ENCODE measurements at places on chromosomes 1 and 21.
A peak's percentile ranks its signal among the peaks of the same experiment; 100 is the strongest.

GRCh38 chr1:156070548-156070947, 9.6 kb downstream of the RAB25 start:
- DNase-seq: no peak

DNA sequence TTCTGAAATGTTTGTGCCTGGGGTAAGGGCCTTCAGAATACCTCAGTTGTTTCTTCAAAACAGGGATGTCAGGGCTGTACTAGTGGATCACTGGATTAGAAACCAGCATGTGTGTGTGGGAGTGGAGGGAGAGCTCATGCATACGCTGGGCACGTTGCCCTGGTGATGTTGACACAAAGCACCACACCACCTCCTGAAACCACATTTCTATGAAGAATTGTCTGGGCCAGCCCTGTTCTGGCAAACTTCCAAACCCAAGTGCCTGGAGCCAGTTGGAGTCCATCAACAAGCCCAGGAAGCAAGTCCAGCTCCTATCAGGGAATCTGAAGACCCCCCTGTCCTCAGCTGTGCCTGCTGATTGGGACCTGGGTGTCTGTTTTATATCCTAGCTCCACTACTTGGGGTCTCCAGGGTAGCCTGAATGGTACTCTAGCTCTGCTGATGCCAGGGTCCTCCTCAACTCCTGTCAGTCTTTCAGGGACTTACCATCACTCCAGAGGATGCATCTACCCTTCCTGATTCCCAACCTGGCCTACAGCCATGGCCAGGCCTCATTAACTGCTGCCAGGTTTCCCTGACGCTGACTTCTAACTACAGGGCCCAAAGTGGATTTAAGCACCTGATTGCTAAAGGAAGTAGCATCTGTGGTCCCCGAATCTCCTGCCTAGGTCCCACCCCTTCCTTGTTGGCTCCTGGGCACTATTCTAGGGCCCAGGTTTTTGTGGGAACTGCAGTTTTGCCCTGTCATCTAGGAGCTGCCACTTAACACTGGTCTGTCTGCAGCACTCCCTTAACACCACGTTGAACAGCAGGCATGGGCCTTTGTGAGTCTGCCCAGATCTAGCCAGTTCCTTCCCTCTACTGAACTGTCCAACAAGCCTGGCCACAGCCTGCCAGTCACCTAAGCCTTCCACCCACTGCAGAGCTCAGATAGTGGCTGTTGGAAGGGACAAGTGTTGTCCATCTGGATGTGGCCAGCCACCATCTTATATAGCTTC, 45.5 kb downstream of the LPAR3 start:
- peak; percentile 96 for DNase-seq

GRCh38 chr1:19622204-19622603, 21.9 kb upstream of the NBL1 start:
- DNase-seq: no peak

GRCh38 chr1:40858856-40859416, 3.2 kb downstream of the CITED4 start:
- no peak for DNase-seq

GRCh38 chr1:109371341-109371739, 26.4 kb downstream of the SORT1 start:
- DNase-seq: peak; percentile 56

GRCh38 chr21:27582246-27582947, 615.5 kb upstream of the ADAMTS5 start:
- DNase-seq: no peak

- no peak for DNase-seq
Measured at GRCh38 chr1:233597489-233597901, 16.4 kb upstream of the KCNK1 start.

- DNase-seq: no peak
Measured at GRCh38 chr1:235709018-235709417, 59.4 kb upstream of the GNG4 start.

DNA sequence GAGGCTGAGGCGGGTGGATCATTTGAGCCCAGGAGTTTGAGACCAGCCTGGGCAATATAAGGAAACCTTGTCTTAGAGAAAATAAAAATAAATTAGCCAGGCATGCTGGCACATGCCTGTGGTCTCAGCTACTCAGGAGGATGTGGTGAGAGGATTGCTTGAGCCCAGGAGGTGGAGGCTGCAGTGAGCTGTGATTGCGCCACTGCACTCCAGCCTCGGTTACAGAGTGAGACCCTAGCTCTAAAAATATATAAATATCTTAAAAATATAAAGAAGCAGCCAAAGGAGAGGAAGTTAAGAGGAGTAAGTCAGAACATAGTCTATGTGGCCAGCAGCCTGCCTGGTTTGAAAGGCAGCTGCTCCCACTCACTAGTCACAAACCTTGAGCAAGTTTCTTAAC, 4.5 kb upstream of the IL10RB start:
- DNase-seq: no peak

DNA sequence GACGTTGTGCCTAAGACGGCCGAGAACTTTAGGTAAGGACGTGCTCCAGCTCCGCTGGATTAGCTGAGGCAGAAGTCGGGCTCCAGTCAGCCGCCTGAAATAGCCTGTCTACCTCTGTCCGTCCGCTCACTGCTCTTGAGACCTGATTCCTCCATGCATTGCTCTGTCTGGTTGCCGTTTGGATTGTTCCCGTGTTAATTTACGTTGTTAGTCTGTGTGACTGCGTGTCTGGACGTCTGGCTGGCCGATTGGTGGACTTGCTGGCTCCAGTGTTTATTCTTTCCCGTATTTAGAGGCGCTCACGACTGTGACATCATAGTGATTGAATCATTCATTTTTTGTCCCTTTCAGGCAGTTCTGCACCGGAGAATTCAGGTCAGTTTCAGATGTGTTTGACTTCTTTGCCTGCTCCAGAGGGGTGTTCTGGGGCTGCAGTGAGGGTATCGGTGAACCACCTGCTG, 684 bp downstream of the PPIH start:
- no peak for DNase-seq

DNA sequence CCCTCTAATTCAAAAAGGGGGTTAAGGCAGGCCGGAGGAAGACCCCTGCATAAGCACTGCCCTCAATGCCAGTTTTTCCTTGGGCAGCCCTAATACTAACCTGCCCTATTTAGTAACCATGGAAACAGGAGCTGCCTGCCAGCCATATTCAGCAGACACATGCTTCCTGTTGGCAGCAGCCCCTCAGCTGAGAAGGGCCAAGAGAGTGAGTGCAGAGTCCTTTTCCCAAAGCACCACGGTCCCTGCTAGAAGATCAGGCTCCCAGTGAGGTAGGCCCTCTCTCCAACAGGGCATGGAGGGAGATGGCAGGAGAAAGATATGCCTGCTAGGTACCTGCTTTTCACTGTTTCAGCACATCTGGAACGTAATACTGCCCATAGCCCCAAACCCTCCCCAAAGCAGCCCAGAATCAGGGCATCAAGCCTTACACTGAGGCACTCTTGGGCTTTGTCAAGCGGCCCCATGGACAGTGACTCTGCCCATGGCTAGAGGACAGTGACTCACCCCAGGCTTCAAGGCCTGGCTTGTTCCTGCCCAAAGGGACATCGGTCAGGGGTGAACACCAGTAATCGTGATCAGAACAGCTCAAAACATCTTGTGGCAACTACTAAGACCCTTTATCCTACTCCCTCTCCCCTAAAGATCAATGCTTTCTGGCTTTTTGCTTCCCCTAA, 64.5 kb downstream of the BCAR3 start:
- DNase-seq: no peak

DNA sequence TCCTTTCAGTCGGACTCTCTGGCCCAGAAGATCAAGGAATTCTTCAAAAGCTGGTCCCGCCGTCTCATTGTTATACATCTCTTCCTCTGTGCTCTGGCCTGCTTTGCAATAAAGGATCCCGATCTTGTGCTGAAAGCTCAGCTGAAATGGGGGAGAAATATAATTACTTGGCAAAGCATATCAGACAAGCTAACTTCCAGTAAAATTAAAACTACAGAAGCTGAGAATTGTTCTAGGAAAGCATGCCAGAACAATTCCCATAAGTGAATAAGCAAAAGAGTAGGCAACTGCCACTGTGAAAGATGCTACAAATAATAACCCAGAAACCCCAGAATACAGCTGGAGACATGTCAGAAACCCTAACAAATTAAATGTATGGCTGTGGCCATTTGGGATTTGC, 146.1 kb downstream of the SIPA1L2 start:
- no peak for DNase-seq

DNA sequence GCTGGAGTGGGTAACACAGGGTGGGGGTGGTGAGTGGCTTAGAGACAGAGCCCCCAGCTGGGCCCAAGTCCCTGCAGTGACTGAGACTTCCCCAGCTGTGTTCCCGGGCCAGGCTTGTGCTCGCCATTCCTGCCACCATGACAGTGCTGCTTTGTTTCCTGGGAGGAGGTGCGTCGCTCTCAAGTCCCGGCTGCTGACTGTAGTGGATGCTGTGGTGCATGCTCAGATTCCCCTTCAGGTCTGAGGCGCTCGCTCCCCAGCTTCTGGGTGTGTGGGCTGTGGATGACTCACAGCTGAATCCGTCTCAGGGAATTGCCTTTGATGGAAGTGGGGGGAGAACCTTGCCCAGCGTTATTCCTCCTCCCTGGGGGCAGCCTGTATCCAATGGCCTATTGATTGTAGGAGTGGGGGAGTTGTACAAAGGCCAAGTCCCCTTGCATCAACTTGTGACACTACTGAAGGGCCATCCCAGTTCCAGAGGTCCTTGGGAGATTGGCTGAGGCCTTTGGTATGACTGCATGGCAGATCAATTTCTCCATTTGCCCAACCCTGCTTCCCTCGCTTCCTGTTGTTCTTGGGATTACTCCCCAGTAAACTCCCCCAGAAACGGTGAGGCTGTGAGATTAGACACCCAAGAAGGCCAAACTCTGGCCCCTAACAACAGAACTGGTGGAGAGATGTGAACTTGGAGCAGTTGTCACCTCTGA, 17.8 kb upstream of the POU3F1 start:
- DNase-seq: peak; percentile 16

DNA sequence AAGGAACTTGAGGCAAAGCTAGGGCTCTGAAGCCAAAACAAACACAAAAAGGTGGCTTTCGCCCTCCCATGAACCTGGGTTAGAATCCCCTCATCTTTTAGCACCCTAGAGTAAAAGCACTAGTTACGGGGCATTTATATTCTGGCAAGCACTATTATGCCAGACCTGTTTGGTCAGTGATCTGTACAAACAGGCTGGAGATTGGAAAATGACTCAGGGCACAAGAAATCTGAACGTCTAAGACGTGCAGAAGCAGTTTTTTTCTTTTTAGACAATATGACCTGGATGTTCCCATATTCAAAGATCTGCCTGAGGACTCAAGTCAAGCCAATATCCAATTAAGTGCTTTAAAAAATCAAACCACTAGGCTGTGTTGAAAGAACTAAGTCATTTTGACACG, 3.0 kb downstream of the ZNF436 start:
- no peak for DNase-seq

GRCh38 chr1:26372039-26372438, 511 bp downstream of the ZNF683 start:
- DNase-seq: no peak

GRCh38 chr1:21100481-21100921, 76.2 kb downstream of the EIF4G3 start:
- DNase-seq: peak; percentile 14

GRCh38 chr21:16571594-16571993, 841.8 kb downstream of the USP25 start:
- DNase-seq: no peak

- DNase-seq: no peak
Measured at GRCh38 chr1:20932437-20932977, 145.4 kb upstream of the HP1BP3 start.

DNA sequence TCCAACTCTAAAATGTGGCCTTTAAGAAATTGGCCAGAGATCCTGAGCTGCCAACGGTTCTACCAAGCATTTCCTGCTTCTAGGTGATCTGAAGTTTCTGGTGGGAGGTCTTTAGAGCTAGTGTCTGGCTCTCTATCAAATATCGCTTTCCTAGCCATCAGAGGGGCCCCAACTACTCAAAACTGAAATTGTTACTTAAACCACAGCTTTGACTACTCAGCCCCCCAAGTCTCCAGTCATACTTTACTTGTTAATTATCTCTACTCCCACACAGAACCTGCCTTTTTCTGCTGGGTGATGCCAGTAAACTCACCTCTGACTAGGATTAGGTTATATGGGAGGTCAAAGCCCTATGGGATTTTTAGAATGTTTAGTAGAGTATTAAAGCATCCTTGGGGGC, 95.1 kb downstream of the FASLG start:
- no peak for DNase-seq

- DNase-seq: no peak
Measured at GRCh38 chr1:247681288-247681897, 1.9 kb upstream of the OR13G1 start.

- DNase-seq: no peak
Measured at GRCh38 chr1:191714845-191715244, 443.4 kb upstream of the RGS18 start.

GRCh38 chr1:68812333-68812732, 315.5 kb upstream of the DEPDC1 start:
- DNase-seq: no peak

- DNase-seq: no peak
Measured at GRCh38 chr1:161037661-161038522, 872 bp downstream of the TSTD1 start.

- no peak for DNase-seq
Measured at GRCh38 chr1:32115496-32115895, 7.6 kb downstream of the KPNA6 start.

GRCh38 chr1:47663286-47663685, 225.4 kb downstream of the FOXD2 start:
- DNase-seq: no peak

DNA sequence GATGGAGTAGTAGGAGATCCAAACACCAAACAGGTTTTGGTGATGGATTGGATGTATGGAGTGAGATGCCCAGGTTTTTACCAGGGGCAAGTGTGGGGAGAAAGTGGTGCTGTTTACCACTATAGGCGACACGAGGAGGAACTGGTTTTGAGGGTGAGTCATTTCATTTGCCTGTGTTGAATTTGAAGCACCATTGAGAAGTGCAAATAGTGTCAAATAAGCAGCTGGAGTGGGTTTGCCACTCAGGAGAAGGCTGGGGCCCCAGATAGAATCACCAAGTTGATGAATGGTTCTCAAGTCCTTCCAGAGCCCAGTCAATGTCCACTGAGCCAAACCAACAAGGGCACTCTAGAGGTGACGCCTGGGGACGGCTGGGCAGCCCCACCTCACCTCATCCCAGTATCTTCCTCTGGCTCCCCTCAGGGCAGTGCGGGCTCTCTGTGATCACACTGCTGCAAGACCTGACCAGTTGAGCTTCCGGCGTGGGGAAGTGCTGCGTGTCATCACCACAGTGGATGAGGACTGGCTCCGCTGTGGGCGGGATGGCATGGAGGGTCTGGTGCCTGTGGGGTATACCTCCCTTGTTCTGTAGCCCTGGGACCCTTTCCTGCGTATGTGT, 9.4 kb downstream of the RUSC1 start:
- no peak for DNase-seq

DNA sequence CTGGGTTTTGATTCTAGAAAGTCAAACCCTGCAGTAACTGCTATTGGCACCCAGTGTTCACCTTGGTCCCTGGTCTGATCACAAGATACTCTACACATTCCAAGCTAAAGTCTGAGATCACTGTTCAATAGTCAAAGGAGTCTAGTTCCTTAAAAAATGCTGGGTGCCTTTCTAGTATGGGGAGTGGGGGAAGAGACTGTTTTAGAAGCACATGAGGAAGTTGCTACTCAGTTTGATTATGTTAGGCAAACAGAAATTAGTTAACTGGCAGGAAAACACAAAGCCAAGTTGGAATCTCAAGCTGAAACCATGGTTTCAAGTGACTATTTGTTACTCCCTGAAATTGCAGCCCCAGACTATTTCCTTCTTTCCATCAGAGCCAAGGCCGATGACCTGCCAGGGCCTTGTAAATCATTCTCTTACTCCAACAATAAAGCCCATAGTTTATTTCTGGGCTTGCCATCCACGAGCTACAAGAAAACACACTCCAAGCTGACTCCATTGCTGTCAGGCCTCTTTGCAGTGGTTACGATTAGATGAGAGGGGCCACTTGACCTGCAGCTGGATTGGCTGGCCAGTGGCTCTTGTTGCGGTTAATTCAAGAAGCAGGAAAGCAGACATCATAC, 21.1 kb upstream of the VTCN1 start:
- DNase-seq: no peak
